ENCODE measurements at places on chromosomes 7 and 10.
A peak's percentile ranks its signal among the peaks of the same experiment; 100 is the strongest.

DNA sequence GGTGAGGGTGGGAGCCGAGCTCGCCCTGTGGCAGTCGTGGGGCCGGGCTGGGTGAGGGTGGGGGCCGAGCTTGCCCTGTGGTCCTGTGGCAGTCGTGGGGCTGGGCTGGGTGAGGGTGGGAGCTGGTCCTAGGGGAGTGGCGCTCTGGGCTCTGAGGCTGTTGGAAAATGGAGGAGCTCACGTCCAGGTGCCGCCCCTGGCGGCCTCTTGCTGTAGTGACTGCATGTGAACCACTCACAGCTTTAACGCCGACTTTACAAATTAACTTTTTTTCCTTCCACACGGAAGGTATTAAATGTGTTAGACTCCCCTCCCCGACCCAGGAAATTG is 312.6 kb downstream of the WDR37 start:
- DNase-seq: peak; percentile 65

- DNase-seq: no peak
Measured at GRCh38 chr10:99906470-99906869, 103.3 kb downstream of the DNMBP start.

DNA sequence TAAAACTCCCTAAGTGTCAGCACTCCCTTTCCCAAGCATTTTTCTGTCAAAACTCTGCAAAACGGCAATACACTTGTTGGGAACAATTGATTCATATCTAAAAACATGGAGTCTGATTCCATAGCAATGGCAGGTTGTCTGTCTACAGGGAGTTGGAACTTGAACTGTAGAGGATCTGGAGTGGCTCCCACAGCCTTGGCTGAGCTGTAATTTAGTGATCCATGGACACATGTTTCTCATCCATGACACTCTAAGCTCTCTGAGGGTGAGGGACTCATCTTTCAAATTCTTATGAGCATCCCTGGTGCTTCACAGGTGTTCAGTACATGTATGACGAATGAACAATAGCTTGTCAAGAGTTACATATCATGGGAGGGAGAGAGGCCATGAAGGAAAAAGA is 466.1 kb downstream of the GRID1 start:
- no peak for DNase-seq

- DNase-seq: no peak
Measured at GRCh38 chr10:70573599-70574506, 28.7 kb downstream of the PRF1 start.

DNA sequence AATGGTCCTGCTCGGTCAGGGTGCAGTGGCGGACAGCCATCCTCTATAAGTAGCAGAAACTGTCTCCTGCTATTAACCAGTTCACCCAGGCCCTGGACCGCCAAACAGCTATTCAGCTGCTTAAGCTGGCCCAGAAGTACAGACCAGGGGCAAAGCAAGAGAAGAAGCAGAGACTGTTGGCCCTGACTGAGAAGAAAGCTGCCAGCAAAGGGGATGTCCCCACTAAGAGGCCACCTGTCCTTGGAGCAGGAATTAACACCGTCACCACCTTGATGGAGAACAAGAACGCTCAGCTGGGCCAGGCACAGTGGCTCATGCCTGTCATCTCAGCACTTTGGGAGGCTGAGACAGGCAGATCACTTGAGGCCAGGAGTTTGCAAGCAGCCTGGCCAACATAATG is 5.6 kb upstream of the NSUN5 start:
- DNase-seq: no peak

- peak; percentile 95 for DNase-seq
Measured at GRCh38 chr10:83680470-83680891, 458.8 kb upstream of the GHITM start.

GRCh38 chr10:71427246-71427645 is 30.5 kb downstream of the CDH23 start:
- DNase-seq: no peak

- DNase-seq: no peak
Measured at GRCh38 chr7:139667377-139667776, 110.4 kb downstream of the HIPK2 start.

- no peak for DNase-seq
Measured at GRCh38 chr7:47458486-47458885, 123.4 kb downstream of the TNS3 start.

GRCh38 chr10:128880159-128880725 is 586.8 kb upstream of the MGMT start:
- DNase-seq: no peak

DNA sequence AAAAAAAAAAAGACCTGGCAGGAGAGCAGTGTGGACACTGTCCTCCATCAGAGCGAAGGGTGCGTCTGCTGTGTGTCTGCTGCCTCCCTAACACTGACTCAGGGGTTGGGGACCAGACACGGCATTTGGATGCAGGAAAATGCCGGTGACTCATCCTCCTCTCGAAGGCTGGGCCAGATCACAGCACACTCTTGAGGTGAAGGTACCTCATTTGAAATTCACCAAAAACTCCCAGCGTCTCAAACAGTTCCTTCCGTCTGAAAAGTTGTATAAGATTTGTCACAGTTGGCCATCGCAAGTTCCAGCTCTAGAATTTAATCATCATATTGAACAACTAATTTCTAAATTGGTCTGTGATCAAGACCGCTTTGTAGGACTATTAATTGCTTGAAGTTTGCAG is 118.1 kb upstream of the LYZL2 start:
- no peak for DNase-seq

DNA sequence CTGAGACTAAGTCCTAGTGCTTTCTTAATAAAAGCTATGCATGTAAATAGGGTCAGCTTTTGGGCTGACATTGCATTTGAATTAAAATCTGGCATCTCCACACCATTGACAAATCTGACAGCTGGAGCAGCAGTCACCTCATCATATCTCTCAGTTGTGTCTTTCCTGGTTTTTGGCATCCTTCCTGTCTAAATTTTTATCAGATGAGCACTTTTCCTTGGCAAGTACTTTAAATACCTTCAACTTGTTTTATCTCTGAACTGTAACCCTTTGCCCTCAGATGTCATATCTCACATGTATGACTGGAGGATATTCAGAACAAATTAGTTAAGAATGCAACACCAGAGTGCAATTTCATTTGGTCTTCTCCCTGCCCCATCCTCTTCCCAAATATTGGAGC is 1066.2 kb downstream of the LRMDA start:
- DNase-seq: no peak

GRCh38 chr7:24899905-24900304 is 80.1 kb downstream of the OSBPL3 start:
- DNase-seq: no peak

- DNase-seq: no peak
Measured at GRCh38 chr10:108450280-108450679, 1285.8 kb upstream of the SORCS1 start.

DNA sequence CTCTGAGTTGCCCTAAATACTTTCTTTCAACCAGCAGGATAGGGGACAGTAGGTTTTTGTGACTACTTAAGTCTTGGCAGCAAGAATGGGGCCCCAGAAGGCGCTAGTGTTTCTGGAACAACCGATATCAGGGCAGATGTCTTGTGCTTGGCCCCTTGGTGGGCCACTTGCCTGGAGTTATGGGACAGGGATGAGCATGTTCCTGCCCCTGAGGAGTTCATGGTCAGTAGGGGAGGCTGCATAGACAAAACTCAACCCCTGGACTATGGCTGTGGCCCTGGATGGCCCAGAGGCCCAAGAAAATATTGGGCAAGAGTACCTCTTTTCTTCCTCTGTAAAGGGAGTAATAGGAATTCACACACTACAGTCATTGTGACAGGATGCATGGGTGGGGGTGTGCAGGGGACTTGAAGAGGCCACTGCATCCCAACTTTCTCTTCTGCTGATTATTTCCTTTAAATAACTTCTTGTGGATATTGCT is 57.7 kb upstream of the IGFBP3 start:
- DNase-seq: no peak

- DNase-seq: peak; percentile 20
Measured at GRCh38 chr7:128361411-128362379, at the start of gene PRRT4. Gene PRRT4 (minus strand): TSS chr7:128361690.

DNA sequence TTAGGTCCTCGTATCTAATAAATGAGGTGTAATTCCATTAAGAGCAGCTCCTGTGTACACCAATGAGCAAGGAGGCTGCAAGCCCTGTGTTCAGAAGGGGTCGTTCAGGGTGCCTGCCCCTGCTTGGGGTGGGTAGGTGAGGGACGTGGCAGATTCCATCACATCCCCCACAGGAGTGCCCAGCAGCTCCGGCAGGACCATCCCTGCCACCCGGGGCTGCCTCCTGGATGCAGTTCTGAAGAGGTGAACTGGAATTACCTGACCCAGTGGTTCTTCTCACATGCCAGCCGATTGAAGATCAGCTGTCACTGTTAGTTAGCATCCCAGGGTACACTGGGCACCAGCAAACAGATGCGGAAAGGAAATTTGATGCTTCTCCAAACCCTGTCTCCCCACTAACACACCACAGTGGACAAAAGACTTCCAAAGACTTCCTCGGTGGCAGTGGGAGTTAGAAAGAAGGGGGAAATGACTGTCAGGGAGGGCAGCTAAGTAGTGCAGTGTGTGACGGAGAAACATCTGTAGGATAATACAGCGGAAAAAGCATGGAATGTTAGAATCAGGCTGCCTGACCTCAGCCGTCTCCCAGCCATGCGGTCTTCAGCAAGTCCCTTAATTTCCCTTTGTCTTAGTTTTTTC is 313.6 kb upstream of the ZMIZ1 start:
- DNase-seq: no peak

DNA sequence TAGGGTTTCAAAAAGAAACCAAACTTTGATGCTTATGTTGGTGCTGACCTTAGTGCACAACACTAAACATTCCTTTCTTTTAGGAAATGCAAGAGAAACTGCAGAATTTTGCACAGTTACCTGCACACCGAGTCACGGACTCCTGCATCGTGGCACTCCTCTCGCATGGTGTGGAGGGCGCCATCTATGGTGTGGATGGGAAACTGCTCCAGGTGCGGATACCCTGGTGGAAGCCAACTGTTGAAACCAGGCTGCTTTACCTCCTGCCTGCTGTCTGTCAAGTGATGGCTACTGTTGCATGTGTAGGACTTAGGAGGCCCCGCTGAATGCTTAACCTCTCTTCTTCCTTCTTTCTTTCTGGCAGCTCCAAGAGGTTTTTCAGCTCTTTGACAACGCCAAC is 11.7 kb downstream of the CASP2 start:
- peak; percentile 17 for DNase-seq

DNA sequence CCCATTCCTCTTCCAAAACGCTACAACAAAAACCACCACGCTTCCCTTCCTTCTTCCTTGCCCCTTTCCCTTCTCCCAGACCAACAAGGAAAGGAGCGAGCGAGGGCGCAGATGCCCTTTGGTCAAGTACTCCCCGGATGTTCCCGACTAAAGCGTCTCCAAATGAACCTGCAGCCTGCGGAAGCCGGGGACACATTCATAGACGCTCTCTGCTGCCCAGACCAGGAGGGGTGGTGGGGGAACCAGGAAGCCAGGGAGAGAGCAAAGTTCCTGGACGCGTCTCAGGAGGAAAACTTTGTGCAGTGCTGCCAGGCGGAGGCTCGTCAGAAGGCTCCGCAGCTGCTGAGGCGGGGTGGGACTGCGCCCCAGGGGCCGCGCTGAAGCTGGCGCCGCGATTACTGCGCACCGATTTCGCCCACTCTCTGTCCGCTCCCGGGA is 754 bp downstream of the SEMA3D start:
- DNase-seq: no peak

- no peak for DNase-seq
Measured at GRCh38 chr10:22301193-22301592, 15.0 kb upstream of the COMMD3 start.

DNA sequence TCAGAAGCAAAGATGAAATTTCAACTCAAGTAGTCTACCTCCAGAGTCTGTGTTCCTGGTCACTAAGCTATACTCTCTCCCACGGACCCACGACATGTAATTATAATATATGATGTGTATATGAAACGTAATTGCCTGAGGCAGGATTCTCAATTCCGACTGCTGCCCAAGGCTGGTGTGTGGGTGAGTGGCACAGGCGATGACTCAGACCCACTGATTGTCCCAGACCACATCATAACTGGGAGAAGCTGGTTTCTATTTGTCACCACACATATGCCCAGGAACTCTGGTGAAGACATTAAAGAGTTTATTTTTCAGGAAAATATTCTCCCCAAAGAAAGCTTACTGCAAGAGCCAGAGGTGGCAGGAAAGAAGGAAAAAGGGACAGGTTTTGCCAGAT is 219.3 kb downstream of the JAZF1 start:
- no peak for DNase-seq

- no peak for DNase-seq
Measured at GRCh38 chr7:87146740-87147386, 5.4 kb upstream of the DMTF1 start.

DNA sequence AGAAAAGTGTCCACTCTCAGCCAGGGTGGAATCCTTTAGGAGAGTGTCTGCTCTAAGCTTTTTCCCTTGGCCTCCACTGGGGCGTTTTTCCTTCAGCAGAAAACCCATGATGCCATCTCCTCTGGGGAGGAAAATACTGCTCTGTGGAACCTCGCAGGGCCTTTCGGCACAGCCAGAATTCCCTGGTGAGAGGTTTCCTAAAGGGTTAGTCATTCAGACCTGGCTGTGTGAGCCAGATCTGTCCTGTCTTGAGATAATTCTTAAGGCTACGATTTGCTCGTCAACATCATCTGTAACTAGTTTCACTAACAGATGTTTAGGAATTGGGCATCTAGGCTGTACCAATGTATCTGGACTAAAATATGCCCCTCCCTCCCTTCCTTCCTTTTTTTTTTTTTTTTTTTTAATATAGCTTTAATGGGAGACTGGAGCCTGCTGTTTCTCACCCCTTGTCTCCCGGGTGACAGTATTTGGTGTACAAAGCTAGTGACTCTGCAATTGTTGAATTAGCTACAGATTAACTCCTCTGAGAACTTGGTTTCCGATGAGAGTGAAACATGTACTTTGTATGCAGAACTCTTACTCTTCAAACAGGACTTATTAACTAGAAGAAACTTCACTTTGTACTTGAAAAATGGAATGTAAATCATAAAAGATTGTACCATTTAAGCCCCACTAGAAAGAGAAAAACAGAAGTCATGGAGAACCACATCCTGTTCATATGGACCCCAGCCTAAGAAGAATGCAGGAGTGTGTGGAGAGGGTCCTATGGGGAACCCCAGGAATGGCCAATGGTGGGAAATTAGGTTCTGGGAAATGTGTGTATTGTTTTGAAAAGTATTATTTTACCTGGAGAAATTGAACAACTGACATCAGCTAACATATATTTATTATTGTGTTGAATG is 230.9 kb downstream of the CAMK1D start:
- DNase-seq: no peak

GRCh38 chr10:116888380-116889055 is 39.2 kb downstream of the ENO4 start:
- no peak for DNase-seq

GRCh38 chr7:82423446-82423845 is 20.1 kb downstream of the CACNA2D1 start:
- DNase-seq: no peak

GRCh38 chr10:110034596-110034995 is 26.8 kb downstream of the ADD3 start:
- no peak for DNase-seq
